Head of caudate nucleus (tissue), 42 donors: ENCODE measurements at places on chromosomes 1 and 21.
A peak's percentile ranks its signal among the peaks of the same experiment; 100 is the strongest.

GRCh38 chr1:84998642-84999280, 1.8 kb upstream of the MCOLN2 start:
- DNase-seq, result no peak

GRCh38 chr1:202888221-202888530, 773 bp downstream of the RABIF start:
- DNase-seq, result no peak

- no peak for DNase-seq
These were observed 62.1 kb upstream of the JUN start for GRCh38 chr1:58845942-58846341.

- DNase-seq, result no peak
These were observed 236.1 kb upstream of the VAMP3 start for GRCh38 chr1:7535016-7535415.

DNA sequence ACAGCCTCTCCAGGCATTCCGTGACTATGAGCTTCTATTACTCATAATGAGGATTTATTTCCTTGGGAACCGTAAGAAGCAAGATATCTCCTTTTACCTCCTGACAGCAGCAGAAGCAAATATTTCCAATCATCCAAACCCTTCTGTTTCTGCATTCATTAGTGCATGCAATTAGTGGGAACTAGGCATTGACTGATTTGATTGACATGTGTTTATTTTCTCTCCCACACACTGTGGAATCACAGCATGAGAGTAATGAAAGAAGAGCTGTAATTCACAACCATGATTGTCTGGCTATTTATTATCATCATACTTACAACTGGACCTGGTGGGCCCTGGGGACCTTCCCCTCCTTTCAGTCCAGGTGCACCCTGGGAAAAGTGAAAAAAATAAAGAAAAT, 146.8 kb downstream of the COL11A1 start:
- no peak for DNase-seq

- DNase-seq, result peak; percentile 59
These were observed 475.6 kb downstream of the LTN1 start for GRCh38 chr21:28516991-28517592.

- no peak for DNase-seq
These were observed 18.5 kb downstream of the SELL start for GRCh38 chr1:169692756-169693460.

- DNase-seq, result no peak
These were observed 102.0 kb downstream of the TGFB2 start for GRCh38 chr1:218447010-218447689.

- no peak for DNase-seq
These were observed 2.0 kb downstream of the TEX46 start for GRCh38 chr1:23013657-23014056.

- DNase-seq, result no peak
These were observed 81.4 kb upstream of the CASZ1 start for GRCh38 chr1:10877894-10878293.

DNA sequence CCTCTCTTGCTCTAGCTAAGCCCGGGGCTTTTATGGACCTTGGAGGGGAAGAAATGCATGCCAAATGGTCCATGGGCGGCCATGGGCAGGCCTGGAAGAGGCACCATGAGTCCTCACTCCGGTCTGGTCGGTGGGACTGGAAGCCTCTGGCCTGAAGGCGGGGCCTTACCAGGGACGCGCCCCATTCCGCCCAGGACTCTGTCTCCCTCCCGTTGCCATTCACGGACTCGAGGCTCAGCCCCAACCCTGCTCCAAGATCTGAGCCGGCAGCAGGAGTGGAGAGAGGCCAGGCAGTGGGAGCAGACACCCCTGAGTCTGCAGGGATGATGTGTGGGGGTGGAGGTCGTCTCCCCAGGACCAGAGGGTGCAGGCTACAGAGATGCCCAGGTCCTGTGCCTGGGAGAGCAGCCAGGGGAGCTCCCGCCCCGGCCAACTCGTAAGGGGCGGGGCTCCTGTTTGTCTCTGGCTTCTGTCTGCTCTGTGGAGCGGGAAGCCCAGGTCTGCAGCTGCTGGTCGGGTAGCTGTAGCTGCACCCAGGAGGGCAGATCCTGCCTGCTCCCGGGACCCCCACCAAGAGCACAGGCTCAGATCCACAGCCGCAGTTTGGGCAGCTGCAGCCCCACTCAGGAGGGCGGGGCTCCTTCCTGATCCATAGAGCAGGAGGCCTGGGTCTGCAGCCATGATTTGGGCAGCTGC, 8.3 kb upstream of the KANK4 start:
- DNase-seq, result no peak

- DNase-seq, result no peak
These were observed 204.1 kb downstream of the COL24A1 start for GRCh38 chr1:85952460-85952859.

DNA sequence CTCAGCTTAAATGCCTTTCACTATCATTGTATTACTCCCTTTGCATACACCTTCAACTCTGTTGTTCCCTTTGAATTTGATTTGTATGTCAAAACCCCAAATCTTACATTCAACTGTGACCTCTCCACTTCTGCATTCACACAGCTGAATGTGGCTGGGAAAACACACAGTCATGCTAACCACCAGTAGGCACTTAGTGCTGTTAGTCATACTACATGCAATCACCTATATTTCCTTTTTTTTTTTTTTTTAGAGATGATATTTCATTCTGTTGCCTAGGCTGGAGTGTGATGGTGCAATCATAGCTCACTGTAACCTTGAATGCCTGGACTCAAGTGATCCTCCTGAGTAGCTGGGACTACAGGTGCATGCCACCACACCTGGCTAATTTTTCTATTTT, 16.2 kb downstream of the BTBD8 start:
- DNase-seq, result no peak

DNA sequence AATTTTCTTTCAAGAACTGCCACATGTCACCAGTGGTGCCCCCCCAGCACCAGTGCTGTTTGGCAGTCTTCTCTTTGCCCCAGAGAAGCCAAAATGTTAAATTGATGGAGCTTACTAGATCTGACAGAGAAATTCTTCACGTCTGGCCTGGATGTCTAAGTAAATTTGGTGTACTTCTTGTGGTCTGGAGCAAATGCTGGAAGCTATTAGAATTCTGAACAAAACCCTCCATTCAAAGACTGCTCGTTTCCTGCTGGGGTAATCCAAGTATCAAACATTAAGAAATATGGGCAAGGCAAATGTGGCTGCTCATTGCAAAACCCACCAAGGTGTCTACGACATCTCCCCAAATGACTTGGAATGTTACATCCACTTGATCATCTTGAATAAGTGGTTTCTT, 92.3 kb downstream of the ROR1 start:
- no peak for DNase-seq

GRCh38 chr1:116489231-116489697, 81.6 kb downstream of the CD58 start:
- peak; percentile 56 for DNase-seq

DNA sequence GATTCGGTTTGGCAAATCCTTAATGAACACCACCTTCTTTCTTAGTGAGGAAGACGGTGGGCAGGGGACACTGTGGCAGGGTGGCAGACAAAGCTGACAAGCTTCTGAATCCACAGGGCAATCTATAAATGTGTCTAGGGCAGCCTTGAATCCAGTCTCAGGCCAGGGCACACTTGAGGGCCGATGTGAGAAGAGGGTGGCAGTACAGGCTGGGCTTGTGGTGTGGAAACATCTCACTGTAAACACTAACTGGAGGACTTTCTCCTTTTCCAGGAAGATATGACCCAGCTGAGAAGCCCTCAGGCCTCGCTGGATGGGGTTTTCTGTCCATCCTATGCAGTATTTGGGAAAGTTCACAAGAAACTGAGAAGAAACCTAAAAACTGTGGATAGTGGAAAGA, 46.5 kb downstream of the PKP1 start:
- DNase-seq, result no peak

- no peak for DNase-seq
These were observed 6.1 kb downstream of the RNF223 start for GRCh38 chr1:1067860-1068516.

- no peak for DNase-seq
These were observed 39.1 kb downstream of the UBIAD1 start for GRCh38 chr1:11311816-11312755.

DNA sequence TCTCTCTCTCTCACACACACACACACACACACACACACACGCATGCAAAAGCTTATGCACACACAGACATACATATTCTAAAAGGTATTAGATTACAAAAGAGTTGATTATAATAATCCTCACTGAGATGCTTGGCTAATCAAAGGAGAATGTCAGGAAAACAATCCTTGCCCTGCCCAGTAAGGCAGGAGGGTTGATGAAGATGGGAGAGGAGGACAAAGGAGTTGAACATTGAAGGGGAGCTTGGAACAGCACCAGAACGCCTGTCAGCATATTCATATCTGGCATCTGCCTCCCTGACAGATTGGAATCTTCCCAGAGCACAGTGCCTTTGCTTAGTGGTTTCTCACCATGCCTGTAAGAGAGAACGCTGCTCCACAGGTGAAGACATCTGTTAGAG, 68.6 kb upstream of the PALMD start:
- no peak for DNase-seq

GRCh38 chr1:184684285-184685074, 70.2 kb downstream of the EDEM3 start:
- peak; percentile 49 for DNase-seq

GRCh38 chr21:46314441-46315020, 9.1 kb downstream of the C21orf58 start:
- DNase-seq, result no peak

DNA sequence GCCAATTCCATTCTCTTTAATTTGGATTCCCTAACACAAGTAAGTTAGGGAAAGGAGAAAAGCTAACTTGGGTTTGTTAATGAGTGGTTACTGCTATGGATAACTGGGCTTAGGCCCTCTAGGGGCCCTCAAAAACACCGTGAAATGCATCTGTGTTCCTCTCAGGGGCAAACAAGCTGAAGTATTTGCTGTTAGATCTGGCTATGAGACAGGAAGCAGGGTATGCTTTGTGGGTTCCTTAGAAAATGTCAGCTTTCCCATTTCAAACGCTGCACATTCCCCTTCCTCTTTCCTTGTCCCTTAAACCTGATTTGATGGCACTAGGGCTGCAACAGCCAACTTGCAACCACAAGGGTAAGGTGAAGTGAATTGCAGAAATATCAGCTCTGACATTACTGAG, 5.7 kb upstream of the CAP1 start:
- no peak for DNase-seq

GRCh38 chr1:107940701-107941100, 24.3 kb downstream of the VAV3 start:
- no peak for DNase-seq

GRCh38 chr1:164180824-164181223, 378.2 kb upstream of the PBX1 start:
- no peak for DNase-seq

- no peak for DNase-seq
These were observed 54.4 kb downstream of the NR5A2 start for GRCh38 chr1:200081969-200082245.

- no peak for DNase-seq
These were observed 31.4 kb downstream of the PLPP3 start for GRCh38 chr1:56547977-56548376.

DNA sequence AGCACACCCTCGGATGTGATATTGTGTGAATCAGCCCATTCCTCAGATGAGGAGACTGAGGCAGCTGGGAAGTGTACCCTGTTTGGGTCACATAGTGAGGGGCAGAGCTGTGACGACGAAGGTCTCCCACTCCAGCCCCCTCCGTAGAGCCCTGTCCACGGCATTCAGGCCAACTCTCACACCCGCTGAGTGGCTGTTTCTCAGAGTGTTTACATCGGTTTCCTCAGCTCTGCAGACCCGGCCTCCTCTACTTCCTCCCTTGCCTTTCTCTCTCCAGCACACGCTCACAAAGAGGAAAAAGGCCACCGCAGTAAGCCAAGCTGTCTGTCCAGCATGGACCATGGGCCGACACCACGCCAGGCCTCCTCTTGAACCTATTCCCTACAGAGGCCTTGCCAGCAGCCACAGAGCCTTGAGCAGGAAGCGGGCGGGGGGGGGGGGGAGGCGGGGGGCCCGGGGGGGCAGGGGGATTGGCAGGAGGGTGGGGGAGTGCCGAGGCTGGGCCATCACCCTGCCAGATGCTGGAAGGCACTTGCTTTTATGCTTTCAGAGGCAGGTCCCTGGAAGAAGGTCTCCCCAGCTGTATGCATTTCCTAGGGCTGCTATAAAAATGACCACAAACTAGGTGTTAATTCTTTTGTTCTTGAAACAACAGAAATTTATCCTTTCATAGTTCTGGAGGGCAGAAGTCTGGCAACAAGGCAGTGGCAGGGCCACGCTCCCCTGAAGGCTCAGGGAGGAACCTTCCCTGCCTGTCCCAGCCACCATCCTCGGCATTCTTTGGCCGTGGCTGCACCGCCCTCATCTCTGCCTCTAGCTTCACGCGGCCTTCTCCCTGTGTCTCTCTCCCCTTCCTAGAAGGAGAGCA, 178.4 kb downstream of the PSMG1 start:
- DNase-seq, result peak; percentile 33

DNA sequence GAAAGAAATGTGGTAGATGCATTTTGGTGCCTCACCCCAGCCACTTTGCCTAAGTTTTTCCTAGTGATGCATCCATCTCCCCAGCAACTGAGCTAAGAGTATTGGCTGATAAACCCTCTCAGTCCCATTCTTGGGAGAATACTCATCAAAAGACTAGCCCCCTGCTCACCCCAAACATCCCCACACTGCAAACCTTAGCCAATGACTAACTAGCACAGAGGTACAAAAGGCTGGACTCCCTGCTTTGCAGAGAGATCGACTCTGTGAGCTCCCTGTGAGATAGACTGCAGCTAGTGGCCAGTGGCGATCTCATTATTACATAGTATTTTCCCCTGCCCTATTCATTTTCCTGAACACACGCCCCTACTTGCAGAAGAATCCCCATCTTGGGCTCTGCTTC, 155.3 kb downstream of the HHIPL2 start:
- DNase-seq, result no peak

DNA sequence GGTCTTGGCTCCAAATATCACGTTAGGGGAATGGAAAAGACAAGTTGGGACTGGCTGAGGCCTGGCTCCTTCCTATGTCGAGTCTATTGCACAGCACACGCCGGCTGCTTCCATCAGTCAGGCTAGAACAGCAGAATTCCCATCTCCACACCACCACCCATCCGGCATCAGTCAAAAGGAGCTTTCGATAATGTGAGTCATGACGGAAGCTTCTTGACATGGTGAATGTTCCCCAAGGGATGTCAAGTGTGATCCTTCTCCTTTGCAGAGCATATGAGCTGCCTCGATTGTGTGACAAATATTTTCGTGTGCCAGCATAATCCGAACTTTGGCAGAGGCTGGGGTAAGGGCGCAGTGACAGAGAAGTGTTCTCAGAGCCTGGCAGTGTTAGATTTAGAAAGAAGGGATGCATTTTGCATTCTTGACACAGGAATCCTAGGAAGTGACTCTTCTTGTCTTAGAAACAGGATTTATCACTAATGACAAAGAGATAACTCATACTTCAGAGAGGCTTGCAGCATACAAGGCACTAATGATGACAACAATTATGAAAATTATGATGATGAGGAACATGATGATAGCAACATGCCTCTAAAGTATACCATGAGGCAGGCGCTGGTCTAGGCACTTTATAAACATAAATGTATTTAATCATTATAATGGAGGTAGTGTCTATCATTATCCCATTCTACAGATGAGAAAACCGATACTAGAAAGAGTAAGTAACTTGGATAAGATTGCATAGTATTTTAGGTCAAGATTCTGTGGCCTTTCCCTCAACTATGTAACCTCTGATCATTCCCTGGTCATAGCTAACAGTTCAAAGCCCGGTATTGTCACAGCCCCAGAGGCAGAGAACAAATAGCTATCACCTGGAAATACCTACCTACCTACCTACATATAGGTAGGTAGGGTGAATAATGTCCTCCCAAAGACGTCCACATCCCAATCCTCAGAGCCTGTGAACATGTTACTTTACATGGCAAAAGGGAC, 135.0 kb downstream of the KCNJ6 start:
- no peak for DNase-seq
